Cortex of kidney (tissue), 1 donor: ENCODE measurements at places on chromosomes 16 and 17.

DNA sequence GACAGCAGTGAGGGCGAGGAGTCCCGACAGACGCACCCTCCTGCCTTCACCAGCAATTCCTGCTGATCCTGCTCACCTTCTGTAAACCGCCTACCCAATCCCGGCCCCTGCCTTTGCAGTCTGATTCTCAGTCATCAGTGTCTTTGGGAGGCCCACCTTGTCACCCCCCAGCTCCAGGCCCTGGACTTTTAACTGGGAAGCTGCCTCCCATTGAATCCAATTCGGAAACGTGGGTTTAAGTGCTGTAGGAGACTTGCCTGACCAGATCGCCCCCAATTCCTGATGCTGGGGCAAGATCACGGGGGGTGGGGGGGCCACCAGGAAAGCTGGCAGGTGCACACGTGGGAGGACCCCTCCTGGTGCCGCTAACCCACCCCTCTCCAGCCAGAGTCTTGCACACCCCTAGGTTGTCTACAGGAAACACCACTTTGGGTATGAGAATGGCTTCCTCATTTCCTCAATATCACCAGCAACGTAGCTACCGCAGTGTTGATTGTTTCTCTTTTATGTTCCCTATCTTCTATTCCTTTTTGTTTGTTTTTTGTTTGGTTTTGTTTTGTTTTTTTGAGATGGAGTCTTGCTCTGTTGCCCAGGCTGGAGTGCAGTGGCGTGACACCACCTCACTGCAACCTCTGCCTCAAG, 46.6 kb upstream of the CMIP start:
- no peak for DNase-seq

DNA sequence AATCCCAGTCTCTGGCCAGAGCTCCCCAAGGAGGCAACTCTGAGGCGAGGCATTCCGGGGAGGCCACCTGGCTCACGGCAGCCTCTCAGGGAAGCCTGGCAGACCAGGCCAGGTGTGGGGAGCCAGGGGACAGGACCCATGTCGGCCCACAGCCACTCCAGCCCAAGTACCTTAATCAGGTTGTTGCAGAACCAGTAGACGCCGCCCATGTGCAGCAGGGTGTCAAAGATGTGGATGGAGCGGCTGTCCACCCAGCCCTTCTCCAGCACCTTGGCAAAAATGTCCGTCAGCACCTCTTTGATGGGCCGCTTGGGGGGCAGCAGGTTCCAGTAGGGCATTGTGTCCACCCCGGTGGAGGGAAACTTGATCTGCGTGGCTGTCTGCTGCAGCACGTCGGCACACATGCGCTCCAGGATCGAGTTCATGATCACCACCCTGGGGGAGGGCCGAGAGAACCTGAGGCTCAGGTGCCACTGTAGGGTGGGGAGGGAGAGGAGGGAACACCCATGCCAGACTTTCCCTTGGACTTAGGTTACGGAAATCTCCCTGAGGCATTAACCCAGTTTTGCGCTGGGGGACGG, 7.8 kb downstream of the CSF3 start:
- DNase-seq, result no peak

GRCh38 chr17:37888881-37889280, 35.3 kb upstream of the TBC1D3K start:
- DNase-seq, result no peak

DNA sequence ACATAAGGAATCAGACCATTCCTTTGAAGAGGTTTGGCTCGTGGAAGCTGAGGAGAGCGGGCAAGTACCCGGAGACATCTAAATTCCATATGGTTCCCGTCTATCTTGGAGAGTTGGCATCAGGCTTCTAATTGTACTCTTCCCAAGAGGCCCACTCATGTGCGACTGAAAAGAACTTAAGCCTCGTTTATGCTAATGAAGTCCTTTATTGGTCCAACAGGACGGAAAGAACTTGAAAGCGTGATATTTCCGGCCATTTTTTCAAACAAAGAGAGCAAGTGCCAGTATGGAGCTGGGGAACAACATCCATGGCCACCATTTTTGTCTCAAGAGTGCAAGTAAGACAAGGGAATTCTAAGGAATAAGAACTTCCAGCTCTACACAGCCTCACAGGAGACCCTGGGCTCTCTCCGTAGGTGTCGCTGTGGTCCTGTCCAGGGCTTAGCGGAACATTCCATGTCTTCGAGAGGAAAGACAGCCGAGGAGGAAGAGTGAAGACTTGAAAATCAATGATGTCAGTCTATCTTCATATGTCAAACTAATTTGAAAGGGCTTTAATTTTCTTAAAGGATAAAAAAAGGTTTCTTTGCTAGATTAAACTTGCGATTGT, 566.0 kb upstream of the PSMD7 start:
- DNase-seq, result no peak

- no peak for DNase-seq
Observed at GRCh38 chr16:54720259-54720658, 210.4 kb upstream of the IRX5 start.

GRCh38 chr17:4520060-4520893, 21.6 kb downstream of the SPNS2 start:
- no peak for DNase-seq

DNA sequence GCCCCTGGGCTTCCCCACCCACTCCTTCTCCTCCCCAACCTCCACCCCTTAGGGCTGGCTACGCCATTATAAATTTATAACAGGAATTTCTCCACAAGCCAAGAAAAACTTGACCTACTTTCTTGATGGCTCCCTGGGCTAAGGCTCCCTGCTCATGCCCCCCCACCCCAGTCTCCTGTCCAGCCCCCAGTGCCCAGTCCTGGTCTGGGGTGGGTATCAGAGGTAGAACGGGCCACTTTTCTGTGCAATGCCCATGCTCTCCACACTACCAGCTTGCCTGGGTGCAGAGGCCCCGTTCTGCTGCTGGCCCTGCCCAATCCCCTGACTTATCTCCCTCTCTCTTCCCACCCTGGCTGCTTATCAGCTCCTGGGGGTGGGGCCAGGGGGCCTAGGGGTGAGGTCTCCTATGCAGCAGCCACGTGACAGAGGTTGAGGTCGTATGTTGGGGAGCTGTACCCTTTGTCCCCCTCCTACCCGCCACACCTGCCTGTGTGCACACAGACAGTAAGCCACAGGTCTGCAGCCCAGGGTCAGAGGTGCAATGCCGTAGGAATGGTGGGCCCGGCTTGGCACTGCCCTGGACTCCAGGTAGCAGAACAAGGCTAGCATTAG, 10.1 kb downstream of the THRA start:
- no peak for DNase-seq

- no peak for DNase-seq
Observed at GRCh38 chr16:51458356-51459140, 307.5 kb upstream of the SALL1 start.

DNA sequence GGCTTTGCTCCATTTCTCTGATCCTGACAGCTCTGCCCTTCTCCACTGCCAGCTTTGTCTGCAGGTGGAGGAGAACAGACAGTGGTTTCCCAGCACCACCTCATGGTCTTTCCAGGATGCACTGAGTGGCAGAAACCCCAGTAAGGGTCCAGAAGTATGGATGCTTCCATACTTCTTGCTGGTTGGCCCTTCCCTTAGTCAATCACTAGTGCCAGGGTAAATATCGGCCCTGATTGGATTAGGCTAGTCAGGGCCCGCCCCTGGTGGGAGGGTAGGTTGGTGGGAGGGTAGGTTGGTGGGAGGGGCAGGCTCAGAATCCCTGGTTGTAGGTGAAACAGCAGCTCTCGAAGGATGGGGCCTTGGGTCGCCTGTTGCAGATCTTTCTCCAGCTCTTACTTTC, 10.2 kb downstream of the RNF213 start:
- no peak for DNase-seq

DNA sequence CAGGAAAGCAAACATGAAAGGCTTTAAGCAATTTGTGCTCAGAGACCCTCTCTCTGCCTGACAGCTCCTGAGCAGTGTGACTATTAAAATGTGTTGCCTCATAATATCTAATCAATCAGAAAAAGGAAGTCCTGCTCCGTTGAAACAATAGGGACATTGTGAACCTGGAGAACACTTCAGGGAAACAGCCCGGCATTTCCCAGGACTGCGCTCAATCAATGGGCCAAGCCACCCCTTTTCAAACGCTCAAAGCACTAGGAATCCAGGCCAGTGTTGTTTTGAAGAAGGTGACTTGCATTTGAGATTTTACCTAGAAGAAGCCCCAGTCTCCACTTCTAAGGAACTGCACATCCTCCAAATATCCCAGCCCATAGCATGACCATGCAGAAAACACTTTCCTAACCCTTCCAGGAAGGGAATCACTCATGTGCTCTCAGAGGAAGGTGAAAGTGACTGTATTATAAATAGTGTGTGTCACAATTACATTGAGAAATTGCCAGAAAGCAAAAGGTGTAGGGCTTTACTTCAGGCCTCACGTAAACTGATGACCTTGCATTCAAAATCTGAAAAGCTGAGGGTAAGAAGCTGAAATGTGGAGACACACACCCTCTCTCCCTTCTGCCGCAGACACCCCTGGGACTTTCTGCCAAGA, 19.4 kb downstream of the CDRT4 start:
- no peak for DNase-seq

DNA sequence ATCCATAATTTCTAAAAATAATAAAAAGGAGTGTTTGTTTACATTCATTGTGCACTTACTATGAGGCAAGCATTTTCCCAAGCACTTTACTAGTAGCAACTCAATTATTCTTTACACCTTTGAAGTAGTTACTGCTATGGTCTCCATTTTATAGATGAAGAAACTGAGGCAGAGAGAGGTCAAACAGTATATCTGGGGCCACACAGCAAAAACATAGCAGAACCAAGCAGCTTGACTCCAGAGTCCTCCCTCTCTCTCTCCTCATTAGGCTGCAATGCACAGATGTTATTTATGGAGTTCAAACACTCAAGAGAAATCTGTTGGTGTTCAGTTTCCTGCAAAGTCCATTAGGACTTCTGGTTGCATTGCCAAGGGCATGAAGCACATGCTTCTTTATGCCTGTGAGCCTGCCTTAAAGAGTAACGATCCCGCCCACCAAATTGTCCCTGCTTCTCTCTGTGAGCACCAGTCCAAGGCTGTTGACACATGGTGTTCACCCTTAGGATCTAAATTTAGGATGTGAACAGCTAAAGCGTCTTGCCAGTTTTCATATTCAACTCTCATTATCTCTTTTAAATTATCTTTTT, 44.0 kb downstream of the GPRC5B start:
- no peak for DNase-seq

GRCh38 chr16:88761143-88761534, 23.9 kb downstream of the PIEZO1 start:
- DNase-seq, result no peak

- no peak for DNase-seq
Observed at GRCh38 chr16:19687279-19687678, 30.7 kb downstream of the KNOP1 start.

GRCh38 chr16:31373235-31373634, 18.3 kb downstream of the ITGAX start:
- DNase-seq, result no peak

- DNase-seq, result no peak
Observed at GRCh38 chr17:46128453-46128852, 64.8 kb downstream of the KANSL1 start.

DNA sequence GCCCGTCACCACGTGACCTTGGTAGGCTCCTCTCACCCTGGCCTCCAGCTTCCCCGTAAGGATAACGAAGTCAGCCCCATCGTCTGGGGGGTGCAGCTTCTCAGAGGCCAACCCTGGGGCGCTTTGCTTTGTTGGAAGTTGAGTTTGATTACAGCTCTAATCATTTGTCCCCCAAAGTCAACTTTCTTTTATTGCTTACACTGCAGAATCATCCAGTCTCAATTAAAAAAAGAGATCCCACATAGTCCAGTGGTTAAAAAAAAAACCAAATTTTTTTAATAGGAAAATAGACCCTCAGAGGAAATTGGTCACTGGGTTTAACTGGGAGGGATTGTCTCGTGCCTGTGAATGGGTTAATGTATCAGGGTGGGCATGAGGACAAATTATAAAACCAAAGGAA, 7.8 kb upstream of the GPRC5C start:
- no peak for DNase-seq

DNA sequence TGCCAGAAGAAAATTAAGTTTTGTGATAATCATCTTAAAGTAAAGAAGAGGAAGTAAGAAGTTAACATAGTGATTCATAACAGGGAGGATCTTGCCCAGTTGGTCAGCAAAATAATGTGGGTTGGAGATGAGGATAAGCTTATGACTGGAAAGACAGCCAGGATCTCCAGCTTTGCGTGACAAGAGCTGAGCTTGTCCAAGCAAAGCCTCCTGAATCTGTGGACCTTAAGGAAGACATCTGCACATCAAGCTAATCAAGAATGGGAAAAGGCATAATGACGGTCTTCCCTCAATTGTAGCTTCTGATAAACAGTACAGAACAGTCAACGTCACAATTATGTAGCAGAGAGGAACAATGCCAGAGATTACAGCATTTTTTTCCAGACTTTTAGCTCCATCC, 744.7 kb upstream of the GOT2 start:
- no peak for DNase-seq

- no peak for DNase-seq
Observed at GRCh38 chr17:62562656-62563055, 64.8 kb upstream of the MRC2 start.

DNA sequence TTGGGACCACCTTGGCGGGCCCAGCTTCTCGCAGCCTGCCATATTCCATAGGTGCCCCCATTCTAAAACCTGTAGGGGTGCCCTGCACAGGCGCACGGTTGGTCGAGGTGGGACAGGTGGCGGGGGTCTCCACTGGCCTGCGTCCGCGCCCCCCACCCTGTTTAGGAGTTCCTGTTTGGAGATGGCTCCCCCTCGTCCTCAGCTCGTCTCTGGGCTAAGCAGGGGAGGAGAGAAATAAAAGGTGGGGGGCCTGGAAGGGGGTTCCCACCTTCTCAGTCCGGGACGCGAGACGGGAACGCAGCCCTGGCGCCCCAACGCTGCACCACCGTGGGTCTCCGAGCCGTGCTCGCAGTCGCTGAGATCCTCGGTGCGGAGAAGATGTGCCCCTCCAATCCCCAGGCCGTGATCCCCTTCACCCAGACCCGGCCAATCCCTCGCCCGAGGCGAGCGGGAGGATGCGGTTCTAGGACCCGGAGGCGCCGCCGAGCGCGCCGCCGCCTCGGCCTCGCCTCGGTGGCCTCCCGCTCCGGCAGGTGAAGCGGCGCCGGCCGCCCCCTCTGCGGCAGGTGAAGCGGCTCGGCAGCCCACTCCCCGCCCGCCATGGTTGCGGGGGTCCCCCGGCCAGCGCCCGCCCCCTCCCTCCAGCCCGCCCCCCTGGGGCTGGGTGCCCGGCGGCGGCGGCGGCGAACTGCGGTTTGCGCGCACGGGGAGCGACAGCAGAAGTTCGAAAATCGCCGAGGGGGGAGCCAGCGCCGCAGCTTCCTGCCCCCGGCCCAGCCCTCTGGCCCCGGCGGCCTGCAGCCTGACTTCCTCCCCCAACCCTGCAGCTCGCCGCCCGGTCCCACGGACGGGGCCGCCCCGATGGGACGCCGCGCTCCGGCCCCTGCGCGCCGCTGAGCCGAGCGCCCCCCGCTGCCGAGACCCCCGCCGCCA, at the start of gene FMNL1:
Gene FMNL1 (plus strand): TSS at position 805 of the 933 bp plus-strand sequence. CDS start 240 bp downstream, outside the sequence.
- DNase-seq, result no peak
